ENCODE measurements at places on chromosomes 6 and 20.

DNA sequence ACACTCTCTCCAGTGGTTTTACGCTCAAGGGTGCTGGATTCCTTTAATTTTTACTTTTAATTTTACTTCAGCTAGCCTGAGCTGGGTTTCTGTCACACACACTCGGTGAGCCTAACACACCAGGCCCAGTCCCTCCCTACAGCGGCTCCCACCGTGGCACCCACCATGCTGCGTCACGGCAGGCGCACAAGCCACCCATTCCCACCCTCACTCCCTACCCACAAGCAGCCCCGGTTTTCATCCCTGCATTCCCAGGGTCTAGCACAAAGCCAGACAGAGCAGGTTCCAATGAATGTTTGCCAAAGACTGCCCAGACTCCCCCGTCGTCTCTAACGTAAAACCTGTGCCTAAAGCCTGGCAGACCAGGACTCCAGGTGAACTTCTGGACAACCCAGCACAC lies 50.3 kb downstream of the MYH7B start:
- no peak for DNase-seq

DNA sequence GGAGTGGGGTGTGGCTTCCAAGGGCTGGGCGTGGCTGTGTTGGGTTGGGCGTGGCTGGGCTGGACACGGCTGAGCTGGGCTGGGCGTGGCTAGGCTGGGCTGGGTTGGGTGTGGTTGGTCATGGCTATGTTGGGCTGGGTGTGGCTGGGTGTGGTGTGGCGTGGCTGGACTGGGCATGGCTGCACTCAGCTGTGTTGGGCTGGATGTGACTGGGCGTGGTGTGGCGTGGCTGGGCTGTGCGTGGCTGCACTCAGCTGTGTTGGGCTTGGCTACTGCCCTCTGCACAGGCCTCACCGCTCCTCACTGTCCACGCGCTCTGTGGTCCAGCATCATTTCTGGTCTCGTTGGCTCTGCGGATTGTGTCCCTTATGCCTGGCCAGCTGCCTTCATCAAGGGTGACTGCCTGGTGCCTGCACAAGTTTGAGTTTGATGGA lies 43.5 kb upstream of the SLCO4A1 start:
- DNase-seq: no peak

GRCh38 chr6:125046107-125046925 lies 84.1 kb downstream of the RNF217 start:
- no peak for DNase-seq

- DNase-seq: no peak
Measured at GRCh38 chr6:13377054-13377758, 48.9 kb upstream of the TBC1D7 start.

- no peak for DNase-seq
Measured at GRCh38 chr20:43331906-43332305, 125.8 kb upstream of the SRSF6 start.

- no peak for DNase-seq
Measured at GRCh38 chr6:14865531-14866100, 380.3 kb upstream of the JARID2 start.

GRCh38 chr6:149031859-149032598 lies 285.2 kb downstream of the UST start:
- no peak for DNase-seq

GRCh38 chr6:144844596-144844995 lies 559.5 kb downstream of the UTRN start:
- DNase-seq: no peak

DNA sequence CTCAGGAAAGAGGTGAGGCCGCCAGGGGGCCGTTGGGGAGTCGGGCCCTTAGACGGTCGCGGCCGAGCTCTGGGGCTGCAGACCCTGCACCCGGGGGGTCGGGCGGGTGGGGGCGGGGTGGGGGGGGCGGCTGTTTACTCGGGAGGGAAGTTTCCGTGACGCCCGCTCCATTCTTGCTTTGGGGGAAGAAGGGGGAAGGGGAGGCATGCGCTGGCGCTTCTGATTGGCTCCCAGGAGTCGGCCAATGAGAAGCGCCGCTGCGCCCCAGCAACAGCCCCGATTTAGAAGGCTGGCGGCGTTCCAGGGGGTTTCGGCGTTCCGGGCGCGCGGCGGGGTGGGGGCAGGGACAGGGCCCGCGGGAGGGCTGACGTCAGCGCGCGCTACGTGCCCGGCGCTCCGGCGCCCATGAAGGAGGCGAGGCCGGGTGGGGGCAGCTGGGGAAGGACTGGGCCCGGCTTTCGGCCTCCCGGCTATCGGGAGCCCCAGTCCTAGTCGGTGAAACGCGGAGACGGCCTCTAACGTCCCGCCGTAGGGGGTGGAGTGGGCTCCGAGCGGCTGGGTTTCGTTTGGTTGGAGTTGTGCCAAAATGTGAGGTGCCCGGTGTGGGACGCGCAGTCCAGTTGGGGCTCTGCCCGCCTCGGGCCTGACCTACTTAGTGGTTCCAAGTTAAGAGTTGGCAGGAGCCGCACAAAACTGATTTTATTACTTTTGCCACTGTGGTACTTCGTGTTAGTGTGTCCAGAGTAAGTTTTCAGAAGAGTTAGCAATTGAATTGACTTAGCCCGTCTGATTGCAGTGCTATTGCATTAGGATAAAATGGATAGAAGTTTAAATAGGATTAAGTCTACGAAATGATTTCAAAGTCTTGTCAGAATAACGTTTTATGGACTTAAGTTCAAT lies 1.1 kb downstream of the PNRC1 start:
- DNase-seq: peak; percentile 97

DNA sequence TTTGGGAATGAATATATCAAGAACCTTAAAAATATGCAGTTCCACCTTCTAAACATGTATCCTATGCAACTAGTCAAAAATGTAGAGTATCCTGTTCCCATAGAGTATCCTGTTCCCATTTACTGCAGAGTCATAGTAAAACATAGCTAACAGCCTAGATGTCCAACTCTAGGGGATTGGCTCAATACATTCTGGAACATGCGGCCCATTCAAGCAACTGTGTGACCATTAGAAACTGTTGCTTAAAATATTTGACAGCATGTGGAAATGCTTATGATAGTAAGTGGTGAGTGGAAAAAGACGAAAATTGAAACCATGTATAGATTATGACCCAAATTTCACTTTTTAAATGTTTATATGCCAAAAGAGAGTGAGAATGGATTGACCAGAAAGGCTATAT lies 11.2 kb downstream of the FOXP4 start:
- no peak for DNase-seq

DNA sequence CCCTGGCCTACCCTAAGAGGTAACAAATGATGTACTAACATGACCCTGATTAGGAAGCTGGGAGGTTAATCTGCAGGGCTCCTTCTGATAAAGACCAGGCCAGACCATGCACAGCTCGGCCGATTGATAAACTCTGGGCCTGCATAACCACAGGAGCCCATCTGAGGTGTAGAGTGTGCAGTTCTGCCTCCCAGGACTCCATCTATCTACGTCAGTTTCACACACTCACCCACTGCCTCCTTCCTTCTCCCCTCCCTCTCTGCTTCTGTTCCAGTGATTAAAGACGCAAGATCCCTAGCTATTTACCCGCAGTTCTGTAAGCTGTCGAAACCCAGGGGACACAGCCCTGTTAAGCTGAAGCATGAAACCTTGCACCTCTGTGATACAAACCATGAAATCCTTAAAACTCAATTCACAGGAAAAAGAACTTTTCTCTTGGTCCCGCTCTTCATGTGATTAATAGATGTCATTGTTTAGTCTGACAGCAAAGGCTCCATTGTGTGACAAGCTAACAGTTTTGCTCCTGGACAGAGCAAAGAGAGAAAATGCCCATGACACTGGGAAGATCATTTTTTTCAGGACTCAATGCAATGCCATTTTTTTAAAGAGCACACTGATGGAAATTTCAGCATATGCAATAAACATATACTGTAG lies 470.6 kb downstream of the MAFB start:
- no peak for DNase-seq

DNA sequence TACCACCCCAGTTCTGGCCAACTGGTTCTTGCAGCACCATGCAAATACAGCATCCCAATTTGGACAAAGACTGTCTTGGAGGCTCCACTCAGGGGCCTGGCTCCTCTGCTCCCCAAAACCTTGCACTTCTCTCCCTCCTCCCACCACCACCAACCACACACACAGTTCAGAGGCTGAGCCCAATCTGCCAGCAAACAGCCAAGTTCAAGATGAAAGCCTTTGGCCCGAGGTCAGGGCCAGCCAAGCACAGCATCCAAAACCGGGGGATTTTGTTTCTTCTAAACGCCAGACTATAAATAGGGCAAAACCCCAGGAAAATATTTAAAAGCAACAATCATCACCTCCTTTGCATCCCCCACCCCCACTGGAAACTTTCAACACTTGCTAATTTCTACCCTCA lies 5.7 kb downstream of the KCNK5 start:
- no peak for DNase-seq

- no peak for DNase-seq
Measured at GRCh38 chr6:167858842-167859664, 32.3 kb downstream of the AFDN start.

DNA sequence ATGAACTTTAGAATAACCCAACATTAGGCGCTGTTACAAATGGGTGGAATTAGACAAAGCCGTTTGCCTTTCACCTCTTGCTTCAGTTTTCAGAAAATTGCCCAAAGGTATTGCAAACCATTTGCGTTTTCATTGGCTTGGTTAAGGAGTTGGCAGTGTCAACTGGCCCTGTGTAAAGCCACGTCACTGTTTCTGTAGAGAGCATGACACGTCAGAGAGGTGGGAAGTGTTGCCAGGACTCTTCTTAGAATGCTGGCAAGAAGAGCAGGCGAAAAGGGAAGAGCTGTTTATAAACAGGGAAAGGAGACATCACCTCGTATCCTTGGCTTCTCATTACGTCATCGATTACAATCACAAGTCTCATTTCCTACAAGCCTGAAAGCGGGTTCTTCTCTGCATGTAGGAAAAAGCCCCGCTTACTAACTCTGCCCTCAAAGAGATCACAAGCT lies 4.2 kb upstream of the IRF4 start:
- no peak for DNase-seq

DNA sequence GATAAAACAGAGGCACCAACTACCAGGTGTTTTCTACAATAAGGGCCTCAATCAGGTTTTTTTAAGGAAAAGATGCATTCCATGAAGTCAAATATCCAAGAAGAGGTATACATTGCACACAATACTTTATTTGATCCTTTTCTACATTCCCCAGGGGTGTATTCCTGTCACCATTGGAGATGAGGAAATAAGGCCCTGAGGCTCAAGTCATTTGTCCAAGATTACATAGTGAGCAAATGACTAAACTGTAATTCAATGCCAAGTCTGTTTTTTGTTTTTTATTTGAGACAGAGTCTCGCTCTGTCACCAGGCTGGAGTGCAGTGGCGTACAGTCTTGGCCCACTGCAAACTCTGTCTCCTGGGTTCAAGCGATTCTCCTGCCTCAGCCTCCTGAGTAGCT lies 69.2 kb upstream of the CDYL start:
- DNase-seq: no peak

- peak; percentile 56 for DNase-seq
Measured at GRCh38 chr20:63639093-63639975, 12.4 kb upstream of the GMEB2 start.

All from T-helper 1 cell (primary cell).